ENCODE measurements at places on chromosomes 7 and 10. TPM values are rescaled to one million over a fixed set of nuclear protein-coding genes. Genes with fewer than 3 reads are reported as not detected.

DNA sequence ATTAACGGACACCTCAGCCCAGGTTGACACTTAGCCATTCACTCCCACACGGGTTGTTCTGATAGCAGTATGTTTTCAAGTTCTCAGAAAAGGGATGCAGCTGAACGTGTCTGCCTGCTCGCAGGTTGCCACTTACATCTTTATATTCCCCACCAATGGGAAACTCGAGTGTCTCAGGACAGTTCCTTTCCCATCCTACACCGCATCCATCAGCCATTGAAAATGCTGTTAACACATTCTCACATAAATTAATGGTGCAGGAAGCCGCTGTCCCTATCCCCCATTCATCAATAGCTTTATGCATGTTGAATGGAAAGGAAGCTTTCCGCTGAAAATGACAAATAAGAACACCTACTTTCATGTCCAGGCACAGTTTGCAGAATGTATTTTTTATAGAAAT is 1.7 kb upstream of the FGFR2 start:
- DNase-seq = no peak

GRCh38 chr7:159022238-159022993 is 122.3 kb downstream of the VIPR2 start:
- DNase-seq = no peak

GRCh38 chr10:66983475-66983818 is 57.6 kb downstream of the LRRTM3 start:
- DNase-seq = no peak

GRCh38 chr10:101451261-101451660 is 97.3 kb downstream of the BTRC start:
- no peak for DNase-seq

- DNase-seq = no peak
Observed at GRCh38 chr7:117596134-117596533, 116.3 kb downstream of the CFTR start.

GRCh38 chr10:27536437-27536836 is 32.3 kb downstream of the RAB18 start:
- no peak for DNase-seq

LIPJ gene
- total RNA-seq = 0.09 TPM

DNA sequence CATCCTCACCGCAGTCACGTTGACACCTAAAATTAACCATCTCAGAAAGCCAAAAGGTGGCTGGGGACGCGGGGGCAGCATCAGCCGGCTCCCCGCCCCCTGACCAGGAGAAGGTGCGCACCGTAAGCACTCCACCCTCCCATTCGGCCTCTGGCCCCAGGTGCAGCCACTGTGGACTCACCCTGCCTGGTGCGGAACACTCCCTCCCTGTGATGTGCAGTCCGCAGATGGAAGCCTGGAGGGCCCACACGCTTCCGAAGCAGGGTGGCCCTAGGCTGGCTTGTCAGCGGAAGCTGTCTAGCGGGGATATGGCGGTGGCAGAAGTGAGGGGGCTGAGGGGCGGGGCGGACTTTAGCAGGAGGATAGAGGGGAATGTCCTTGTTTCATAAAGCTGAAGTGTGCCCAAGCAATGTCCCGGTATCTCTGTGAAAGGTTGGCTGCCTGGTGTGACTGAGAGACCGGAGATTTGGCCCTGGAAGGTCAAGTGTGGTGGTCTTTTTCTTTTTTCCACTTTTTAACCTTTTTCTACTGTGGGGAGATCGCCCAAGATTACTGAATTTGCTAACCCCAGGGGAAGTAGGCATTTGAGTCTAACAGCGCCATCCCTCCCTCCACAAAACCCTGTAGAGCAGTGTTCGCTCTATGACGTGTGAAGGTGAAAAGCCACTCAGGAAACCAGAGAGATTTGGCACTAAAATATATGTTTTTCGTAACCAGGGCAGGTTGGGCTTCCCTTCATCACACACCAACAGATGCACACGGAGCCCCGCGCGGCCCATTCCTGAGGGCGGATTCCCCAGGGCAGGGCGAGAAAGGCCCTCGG is 74.7 kb downstream of the CXCL12 start:
- no peak for DNase-seq

DNA sequence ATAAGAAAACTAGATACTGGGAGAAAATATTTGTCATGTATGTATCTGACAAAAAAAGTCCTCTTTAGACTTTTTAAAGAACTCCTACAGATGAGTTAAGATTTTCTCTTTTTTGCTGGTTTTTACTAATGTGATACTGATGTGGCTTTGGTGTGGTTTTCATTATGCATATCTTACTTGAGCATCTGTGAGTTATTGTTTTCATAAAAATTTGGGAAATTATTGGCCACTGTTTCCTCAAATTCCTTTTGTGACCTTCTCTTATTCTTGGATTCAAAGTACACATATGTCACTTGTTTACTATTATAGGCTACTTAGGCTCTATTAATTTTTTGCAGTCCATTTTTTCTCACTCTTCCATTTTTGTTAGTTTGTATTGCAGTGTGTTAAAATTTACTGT is 89.0 kb downstream of the PPP1R9A start:
- DNase-seq = no peak

DNA sequence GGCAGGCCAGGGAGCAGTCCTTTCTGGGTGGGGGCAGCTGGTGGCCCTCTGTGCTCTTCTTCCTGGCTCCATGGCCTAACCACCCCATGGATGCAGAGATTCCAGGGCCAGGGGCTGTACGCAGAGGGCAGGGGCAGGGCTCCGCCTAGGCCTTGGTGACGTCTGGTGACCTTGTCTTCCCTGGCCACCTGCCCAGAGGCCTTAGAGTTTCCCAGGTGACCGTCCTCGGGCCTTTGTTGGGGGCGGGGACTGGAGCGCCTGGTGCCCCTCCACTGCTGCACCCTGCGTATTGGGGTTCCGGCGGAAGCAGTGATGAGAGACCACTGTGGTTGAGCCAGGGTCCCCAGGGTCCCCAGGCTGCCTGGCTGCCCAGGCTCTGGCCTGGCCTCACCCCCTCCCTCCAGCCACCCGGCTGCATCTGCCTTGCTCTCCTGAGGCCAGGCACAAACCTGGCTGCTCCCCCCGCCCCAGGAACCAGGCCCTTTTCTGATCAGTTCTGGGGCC is 10.3 kb downstream of the PWWP2B start:
- DNase-seq = no peak

DNA sequence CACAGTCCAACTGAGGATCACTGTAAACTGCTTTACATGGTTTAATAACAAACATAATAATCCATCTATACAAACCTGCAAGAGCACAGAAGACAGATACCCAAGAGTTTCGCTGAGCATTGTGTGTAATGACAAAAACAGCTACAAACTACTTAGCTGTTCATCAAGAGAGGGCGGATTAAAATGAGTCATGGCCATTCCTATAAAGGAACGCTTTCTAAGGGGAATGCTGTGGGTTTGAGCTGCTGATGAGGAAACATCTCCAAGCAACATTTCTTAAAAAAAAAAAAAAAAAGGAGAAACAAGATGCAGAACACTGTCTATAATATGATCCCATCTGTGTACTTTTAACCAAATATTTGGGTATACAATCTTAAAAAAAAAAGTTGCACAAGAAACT is 33.8 kb downstream of the VOPP1 start:
- peak; percentile 86 for DNase-seq

GRCh38 chr10:90969121-90969534 is 48.2 kb upstream of the ANKRD1 start:
- DNase-seq = no peak

GRCh38 chr7:89072081-89072480 is 276.5 kb upstream of the TEX47 start:
- DNase-seq = no peak

DNA sequence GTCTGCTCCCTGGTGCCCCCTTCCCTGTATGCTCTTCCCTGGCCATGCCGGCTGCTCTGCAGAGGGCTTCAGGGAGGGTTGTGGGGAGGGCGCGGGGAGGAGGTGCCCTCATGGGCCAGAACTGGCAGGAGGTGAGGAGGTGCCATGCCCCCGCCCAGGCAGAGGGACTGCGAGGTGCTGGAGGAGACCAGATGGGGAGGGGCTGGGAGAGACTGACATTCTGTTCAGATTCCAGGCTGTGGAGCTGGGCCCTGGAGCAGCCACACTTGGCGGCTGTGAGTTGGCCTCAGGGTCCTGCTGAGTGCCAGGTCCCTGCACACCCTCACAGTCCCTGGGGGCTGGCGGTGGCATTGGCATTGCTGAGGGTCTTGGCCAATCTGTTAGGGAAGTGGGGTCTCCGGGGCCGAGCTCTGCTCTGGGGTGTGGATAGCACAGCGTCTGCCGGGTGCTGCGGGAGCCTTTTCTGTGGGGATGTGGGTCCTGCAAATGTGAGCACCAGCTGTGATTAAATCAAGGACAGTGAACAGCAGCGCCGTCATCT is 25.4 kb downstream of the INPP5A start:
- no peak for DNase-seq

- DNase-seq = no peak
Observed at GRCh38 chr7:51316666-51317581, at the start of gene COBL. Gene COBL, minus strand, starts transcription at chr7:51316809. Its CDS starts 176 bp downstream, at chr7:51316633.

PDE6C gene
- not detected for total RNA-seq

- DNase-seq = no peak
Observed at GRCh38 chr10:69056129-69056528, 31.8 kb upstream of the SRGN start.

DNA sequence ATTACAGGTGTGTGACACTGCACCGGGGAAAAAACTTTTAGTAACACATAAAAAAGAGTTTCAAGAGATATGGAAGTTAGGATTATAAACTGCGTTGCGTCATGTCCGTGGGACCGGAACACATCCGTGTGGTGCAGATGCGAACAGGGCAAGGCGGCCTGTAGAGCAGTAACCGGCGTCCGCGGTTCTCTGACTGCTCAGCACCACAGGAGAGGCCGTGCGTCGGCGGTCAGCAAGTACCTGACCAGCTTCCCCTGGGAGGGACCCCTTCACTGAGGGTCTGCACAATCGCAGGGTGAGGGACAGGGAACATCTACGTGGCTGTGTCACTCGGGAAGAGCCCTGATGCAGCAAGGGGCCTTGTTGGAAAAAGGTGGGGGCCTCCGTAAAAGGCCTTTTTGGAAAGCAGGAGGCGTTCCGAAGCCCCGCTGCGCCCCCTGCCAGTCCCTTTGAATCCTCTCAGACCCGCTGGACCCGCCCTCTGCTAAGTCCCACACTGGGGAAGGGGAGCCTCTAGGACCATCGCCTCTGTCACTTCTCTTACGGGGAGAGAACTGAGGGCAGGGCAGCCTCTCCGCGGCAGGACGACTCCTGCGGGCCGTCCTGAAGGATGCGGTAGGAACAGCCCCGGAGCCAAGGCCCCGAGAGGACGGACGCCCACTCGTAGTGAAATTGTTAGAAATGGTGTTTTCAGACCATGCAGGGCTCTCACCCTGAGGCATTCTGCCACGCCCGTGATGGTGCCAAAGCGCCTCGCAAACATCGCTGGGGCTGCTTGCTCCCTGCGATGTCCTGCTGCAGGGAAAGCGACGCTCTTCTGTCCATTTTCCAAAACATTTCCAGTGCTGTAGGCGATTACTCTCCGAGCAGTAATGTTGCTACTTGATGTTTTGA is 771.6 kb upstream of the COBL start:
- DNase-seq = no peak

ACSM6 gene
- total RNA-seq = not detected

DNA sequence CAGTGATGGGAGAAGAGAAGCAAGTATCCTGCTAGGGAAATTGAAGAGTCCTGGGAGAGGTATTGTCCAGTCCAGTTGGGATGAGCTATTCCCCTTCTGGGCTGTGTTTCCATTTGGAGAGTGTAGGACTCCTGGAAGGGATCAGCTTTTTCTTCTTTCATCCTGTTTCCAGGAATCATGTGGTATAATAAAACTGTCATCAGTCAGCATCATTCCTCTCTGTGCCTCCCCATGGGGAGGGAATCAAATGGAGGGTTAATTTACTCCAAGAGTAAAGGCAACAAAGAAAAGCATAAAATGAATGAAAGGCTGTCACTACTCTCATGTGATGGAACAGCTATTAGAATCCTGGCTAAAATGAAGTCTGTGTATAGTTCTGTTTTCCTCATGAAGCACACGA is 429.9 kb downstream of the SORCS3 start:
- no peak for DNase-seq

- peak; percentile 40 for DNase-seq
Observed at GRCh38 chr7:28005075-28005846, 175.3 kb downstream of the JAZF1 start.

GRCh38 chr10:122567056-122567660 is 6.6 kb downstream of the DMBT1 start:
- peak; percentile 10 for DNase-seq

CALY gene
- total RNA-seq = not detected

GRCh38 chr7:45973725-45974532 is 52.9 kb upstream of the IGFBP3 start:
- no peak for DNase-seq

DNA sequence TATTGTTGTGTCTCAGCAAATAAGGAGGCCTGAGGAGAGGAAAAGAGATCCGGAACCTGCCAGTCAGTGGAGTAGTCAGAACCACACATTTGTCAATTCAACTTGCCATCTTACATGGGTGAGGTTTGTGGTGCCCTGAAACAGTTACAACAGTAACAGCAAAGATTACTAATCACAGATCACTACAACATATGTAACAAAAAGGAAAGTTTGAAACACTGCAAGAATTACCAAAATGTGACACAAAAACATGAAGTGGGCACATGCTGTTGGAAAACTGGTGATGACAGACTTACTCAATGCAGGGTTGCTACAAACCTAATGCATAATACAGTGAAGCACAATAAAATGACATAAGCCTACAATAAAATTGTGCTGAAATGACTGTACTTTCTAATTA is 89.4 kb downstream of the LRRN3 start:
- no peak for DNase-seq

FAM180A gene
- total RNA-seq = 2.5 TPM

DNA sequence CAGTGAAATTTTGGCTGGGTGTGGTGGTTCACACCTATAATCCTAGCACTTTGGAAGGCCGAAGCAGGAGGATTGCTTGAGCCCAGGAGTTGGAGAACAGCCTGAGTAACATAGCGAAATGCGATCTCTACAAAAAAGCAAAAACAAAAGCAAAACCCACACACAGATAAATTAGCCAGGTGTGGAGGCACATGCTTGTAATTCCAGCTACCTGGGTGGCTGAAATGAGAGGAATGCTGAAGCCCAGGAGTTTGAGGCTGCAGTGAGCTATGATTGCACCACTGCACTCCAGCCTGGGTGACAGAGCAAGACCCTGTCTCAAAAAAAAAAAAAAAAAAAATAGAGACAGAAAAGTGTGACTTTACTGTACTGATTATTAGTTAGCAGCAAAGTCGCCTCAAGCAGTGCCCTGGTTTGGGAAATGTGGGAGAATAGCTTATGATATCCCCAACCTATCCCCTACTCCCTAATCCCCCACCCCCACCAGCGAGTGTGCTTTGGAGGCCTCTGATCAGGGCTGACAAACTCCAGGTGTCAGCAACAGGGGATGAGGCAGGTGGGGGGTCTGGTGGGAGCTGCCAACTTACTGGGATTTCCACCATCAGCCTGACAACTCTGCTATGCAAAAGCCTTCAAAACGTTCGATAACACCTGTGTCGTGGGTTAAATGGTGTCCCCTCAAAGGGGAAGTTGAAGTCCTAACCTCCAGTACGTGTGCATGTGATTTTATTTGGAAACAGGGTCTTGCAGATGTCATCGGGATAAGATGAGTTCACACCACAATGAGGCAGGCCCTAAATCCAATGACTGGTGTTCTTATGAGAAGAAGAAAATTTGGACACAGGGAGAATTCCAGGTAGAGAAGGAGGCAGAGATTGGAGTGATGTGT is 124.7 kb upstream of the SDK1 start:
- DNase-seq = no peak

- no peak for DNase-seq
Observed at GRCh38 chr7:44460325-44460724, 30.1 kb downstream of the NUDCD3 start.

All from fibroblast of the aortic adventitia (primary cell).